ENCODE measurements at places on chromosomes 13 and 19. TPM values are rescaled to one million over a fixed set of nuclear protein-coding genes. Genes with fewer than 3 reads are reported as not detected.
A peak's percentile ranks its signal among the peaks of the same experiment; 100 is the strongest.

EMC10 gene
- total RNA-seq = 40.8 TPM

FSTL3 gene
- total RNA-seq = 26.8 TPM

ZNF154 gene
- total RNA-seq = 3.3 TPM

CEBPA gene
- 0.51 TPM for total RNA-seq

BRCA2 gene
- 2.1 TPM for total RNA-seq

IL4I1 gene
- 1.5 TPM for total RNA-seq

MAMSTR gene
- total RNA-seq = 0.99 TPM

GRCh38 chr13:21435687-21436151 is 23.4 kb downstream of the ZDHHC20 start:
- peak; percentile 85 for DNase-seq

DNA sequence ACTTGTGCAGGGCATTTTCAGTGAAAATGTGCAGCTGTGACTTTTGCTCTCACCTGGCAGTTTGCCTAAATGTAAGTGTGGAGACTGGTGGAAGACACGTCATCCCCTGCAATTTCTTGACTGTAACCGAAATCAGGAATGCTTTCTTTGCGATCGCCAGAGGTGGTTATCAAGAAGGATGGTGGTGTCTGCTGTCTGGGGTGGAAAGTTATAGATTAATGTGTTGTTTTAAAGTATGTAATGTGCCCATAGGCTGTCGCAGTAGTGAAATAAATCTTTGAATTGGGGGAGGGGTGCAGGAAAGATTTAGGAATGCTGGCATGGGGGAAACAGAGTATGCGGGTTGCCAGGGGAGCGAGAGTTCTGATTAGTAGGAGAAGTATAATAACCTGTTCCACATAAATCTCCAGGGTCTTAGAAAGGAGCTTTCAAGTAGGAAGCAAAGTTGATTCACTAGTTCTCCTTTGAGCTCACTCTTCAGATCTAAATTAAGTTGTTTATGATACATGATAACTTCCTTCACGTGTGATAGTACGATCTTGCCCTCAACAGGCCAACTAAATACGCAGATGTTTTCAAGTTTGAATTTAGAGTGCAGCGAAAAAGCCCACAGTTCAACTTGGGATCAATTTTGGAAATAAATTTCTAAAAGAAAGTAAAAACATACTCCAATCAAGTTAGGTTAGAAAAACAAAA is 1520.0 kb upstream of the SLC10A2 start:
- DNase-seq = peak; percentile 95

DNA sequence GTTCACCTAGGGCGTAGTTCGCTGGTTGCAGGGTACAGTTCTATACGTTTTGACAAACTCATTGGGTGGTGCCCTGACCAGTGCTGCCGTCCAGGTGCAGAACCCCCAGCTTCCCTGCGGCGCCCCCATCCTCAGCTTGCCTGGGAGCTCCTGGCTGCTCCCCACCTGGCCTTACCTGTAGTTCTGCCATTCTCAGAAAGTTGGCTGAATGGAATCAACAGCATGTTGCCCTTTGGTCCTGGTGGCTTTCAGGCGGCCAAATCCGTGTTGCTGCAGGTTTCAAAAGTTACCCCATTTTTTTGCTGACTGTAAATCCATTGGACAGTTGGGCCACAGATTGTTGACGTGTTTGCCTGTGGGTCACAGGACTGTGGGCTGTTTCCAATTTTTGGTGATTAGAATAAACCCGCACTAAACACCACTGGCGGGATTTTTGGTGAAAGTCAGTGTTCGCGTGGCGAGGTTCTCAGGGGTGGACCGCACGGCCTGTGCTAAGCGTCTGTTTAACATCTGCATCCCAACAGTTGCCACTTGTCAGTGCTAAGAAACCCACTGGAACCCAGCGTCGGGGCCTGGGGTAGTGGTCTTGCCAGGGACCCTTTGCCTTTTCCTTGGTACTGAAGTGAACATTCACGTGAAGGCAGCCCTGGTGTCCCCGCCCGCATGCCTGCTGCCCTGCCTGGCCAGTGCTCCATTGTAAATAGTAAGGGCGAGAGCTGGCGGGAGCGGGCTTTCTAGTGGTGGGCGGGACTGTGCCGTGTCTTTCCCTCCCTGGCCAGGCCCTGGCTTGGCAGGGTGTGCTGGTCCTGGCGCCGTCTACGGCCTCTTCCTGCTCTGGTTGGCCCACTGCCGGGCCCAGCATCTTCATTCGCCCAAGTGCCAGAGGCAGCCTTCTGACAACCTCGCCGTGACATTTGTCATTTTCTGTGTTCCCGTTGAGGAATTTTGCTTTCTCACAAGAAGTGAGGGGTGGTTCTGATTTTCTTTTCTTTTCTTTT is 3.3 kb downstream of the DOT1L start:
- DNase-seq = peak; percentile 73

GRCh38 chr13:23680845-23681669 is 110.8 kb downstream of the TNFRSF19 start:
- DNase-seq = peak; percentile 76

DNA sequence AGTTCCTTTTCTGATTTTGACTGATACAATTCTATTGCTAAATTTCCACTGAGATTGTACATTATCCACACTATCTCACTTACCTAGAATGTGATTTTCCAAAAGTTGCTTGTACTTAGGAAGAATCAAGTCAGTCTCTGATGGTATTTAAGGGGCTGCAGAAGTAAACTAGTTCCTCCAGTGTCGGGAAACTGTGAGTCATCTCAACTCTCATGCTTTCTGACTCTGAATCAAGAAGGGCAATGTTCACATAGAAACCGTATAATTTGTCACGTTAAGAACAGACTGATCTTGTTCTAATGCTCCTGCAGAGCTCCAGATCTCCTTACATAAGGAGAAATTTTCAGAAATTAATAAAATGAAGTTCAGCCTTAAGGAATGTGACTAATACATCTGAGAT is 369.3 kb downstream of the KLF5 start:
- peak; percentile 53 for DNase-seq

GRCh38 chr13:87925006-87925405 is 253.8 kb downstream of the SLITRK5 start:
- DNase-seq = peak; percentile 4

DNA sequence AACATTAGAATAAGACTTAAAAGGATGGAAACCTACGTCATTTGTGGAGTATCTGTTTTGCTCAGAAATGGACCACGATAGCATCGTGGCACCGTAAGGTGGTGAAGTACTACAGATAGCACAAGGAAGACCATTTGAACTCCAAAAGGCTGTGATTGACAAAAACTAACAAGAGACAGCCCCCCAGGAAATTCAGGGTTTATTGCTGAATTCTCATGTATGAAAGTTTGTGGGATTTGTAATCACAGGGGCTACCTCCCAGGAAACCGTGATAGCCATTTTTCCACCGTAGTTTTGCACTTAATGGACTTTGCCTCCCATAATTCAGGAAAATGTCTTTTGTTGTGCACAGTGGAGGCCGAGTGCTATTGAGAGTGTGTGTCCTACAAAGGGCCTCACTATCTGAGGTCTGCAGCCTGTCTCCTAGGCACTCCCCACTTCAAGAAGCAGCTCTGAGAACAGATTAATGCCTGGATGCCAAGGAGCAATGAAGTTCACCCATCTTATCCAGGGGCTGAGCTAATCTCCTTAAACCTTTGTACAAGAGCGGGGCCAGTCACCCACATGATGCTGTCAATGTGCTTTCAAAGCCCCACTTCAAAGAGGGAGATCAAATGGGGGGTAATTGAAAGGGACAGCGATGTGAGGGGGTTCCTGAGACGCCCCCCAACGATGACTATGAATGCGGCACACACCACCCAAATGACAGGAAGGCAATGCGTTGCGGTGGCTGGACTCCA is 182.6 kb downstream of the COL4A1 start:
- DNase-seq = no peak

DNA sequence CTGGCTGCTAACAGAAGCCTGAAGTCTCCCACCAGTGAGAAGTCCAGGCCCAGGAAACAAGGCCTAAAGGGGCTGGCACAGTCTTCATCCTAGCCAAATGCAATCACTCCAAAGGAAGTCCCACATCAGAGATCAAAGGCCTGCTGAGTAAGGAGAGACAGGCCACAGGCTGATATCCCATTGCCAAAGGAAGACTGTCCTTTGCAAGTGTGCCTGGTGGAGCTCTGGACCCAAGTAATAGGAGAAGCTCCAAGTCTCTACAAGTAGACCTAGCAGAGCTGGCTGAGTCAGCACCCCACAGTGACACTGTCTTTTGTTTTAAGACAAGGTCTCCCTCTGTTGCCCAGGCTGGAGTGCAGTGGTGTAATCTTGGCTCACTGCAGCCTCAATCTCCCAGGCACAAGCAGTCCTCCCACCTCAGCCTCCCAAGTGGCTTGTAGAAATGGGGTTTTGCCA is 4.5 kb downstream of the DBP start:
- peak; percentile 51 for DNase-seq

- DNase-seq = no peak
These were observed 49.2 kb downstream of the EFNB2 start for GRCh38 chr13:106486287-106486686.

- DNase-seq = no peak
These were observed 965.7 kb downstream of the UQCRFS1 start for GRCh38 chr19:28247243-28247642.

GRCh38 chr13:113383089-113383488 is 19.2 kb upstream of the GRTP1 start:
- DNase-seq = no peak

GRCh38 chr13:98542568-98543377 is 34.1 kb downstream of the STK24 start:
- no peak for DNase-seq

GRCh38 chr19:3142292-3142670 is 6.4 kb downstream of the GNA15 start:
- peak; percentile 77 for DNase-seq
